Stomach (tissue), 19 donors: ENCODE measurements at places on chromosomes 11 and 22. TPM values are rescaled to one million over a fixed set of nuclear protein-coding genes. Genes with fewer than 3 reads are reported as not detected.

PAX6 gene
- 0.92 TPM for total RNA-seq

F2 gene
- not detected for total RNA-seq

SLC22A8 gene
- total RNA-seq: not detected

- DNase-seq: no peak
Measured at GRCh38 chr22:48750282-48750681, 1077.4 kb downstream of the BRD1 start.

LRRC56 gene
- 0.18 TPM for total RNA-seq

DNA sequence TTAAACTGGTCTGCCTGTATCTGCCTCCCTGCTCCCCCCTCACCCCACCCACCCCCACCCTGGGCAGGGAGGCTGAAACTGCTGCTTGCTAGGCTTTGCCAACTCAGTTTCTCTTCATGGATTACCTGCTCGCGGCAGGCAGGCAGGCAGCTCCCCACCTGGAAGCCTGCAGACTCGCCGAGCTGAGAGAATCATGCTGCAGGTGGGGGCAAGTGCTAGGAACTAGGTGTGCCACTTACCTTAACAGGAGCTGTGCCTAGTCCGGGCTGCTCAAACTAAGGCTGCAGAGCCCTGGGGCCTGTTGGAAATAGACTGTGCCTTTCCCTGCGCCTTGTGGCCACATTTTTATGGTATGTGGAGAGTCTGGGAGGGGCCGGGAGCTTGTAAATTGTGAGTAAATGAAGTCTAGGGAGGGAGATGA, 30.3 kb downstream of the MARK2 start:
- no peak for DNase-seq

DNA sequence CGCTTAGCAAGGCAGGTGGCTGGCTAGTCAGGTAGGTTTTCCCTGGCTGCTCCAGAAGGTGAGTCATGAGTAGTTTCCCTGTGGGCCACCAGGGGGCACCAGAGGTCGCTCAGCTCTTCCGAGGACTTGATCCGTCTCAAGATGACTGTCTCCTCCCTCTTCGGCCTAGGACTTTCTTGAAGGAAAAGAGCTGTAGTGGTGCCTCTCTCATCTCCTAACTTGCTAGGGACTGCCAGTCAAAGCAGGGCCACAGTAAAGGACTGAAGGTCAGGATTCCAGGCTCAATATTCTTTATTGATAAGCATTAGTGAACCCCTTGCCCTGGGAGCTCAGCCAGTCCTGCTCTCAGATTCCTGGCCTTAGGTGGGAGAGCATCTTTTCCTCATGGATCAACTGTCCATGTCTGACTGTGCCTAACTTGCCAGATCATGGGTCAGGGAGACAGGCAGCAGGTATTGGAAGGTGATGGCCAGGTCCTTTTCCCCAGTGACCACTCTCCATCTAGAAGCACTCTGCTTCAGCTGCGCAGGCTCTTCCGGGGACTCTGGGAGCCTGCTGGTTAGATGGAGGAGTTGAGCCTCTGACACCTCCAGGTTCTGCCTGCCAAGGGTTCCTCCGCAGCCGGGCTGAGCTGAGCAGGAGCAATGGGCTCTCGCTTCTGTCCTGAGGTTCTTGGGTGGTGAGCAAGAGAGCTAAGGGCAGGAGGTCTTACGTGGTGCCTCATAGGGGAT, 1.9 kb downstream of the POLD4 start:
- peak; percentile 75 for DNase-seq

DNA sequence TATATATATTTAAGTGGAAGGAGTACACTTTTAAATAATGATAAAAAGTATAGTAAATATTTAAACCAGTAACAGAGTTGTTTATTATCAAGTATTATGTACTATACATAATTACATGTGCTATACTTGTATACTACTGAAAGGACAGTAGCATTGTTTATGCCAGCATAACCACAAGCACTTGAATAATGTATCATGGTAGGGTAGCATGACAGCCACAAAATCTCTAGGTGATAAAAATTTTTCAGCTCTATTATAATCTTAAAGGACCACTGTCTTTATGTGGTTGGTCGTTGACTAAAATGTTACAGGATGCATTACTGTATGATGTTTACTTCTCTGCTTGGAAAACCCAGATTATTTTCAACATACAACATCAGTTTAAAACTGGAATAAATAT, 349.2 kb downstream of the CASP12 start:
- DNase-seq: no peak

GRCh38 chr11:15490535-15490934, 375.8 kb downstream of the INSC start:
- no peak for DNase-seq

NDUFC2 gene
- total RNA-seq: 62.8 TPM

DNA sequence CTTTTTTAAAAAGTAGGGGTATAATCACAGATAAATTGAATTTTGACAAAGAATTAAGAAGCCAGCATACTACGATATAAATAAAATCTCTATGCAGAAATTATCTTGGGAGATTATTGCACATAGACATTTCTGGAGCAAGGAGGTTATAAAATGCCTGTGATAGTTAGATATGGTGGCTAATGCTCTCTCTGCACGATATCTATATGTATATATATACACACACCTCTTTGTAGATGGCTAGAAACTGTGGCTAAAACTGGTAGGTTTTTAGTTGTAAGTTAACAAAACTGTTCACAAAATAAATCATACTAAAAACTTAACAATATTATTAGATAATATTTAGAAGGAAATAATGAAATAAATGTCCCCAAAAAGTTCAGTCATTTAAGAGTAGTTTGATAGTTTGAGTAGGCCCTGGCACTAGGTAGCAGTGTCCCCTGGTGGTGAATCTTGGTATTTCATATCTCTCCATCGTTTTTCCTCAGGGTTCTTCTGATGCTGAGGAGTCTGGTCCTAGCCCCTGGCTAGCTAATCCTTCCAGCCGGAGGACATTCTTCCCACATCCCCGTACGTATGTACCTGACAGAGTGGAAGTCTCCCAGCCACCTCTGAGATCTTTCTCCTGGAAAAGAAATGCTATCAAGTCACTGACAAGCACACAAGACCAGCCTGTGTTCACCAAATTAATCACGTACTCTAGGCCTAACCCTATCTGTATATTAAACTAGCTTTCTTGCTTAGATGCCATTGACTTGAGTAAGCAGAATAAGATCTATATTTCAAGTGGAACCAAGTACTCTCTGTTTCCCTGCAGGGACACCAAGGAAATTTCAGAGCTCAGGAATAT, 32.2 kb downstream of the ART5 start:
- peak; percentile 59 for DNase-seq

TBX1 gene
- not detected for total RNA-seq

DNA sequence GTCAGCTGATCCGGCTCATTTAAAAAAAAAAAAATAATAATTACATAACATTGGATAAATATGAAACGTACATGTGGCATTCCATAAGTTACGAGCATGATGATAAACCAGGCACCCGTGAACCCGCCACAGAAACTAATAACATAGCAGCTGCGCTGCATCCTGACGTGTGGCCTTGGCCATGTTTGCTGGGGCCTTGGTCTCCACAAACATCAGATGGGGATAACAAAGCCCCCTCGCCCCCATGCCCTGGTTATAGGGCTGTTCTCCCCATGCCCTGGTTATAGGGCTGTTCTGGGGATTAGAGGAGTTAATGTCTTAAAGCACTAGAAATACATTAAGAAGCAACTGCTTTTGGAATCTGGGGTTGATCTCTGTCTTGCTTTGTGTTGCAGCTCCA, 36.7 kb downstream of the FLRT1 start:
- DNase-seq: no peak

GRCh38 chr11:44032299-44033085, 15.3 kb upstream of the ACCSL start:
- DNase-seq: peak; percentile 71

DNA sequence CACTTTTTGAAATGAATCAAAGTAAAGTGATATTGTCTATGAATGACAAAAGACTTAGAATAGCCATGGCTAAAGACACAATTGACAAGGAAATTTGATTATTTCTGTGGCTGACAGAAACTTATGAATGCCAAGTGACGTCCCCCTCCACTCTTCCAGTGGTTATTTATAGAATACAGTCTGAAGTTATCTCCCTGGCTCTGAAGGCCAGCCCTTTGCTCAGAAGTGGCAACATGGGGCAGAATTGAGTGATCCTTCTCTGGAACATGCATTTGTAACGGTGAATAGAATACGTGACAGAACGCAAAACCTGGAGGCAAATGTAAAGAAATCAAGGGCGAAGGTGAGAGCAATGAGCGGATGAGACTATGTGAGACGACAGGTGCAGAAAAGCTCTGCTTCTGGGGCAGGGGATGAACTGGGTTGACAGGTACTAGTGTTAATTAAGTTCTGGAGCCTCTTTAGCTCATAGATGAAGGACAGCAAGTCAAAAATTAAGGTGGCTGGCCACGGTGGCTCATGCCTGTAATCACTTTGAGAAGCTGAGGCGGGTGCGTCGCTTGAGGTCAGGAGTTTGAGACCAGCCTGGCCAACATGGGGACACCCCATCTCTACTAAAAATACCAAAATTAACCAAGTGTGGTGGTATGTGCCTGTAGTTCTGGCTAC, 585.7 kb upstream of the B3GAT1 start:
- DNase-seq: no peak

GRCh38 chr11:76669901-76670484, 554 bp downstream of the LRRC32 start:
- DNase-seq: no peak

OR52E8 gene
- not detected for total RNA-seq

DNA sequence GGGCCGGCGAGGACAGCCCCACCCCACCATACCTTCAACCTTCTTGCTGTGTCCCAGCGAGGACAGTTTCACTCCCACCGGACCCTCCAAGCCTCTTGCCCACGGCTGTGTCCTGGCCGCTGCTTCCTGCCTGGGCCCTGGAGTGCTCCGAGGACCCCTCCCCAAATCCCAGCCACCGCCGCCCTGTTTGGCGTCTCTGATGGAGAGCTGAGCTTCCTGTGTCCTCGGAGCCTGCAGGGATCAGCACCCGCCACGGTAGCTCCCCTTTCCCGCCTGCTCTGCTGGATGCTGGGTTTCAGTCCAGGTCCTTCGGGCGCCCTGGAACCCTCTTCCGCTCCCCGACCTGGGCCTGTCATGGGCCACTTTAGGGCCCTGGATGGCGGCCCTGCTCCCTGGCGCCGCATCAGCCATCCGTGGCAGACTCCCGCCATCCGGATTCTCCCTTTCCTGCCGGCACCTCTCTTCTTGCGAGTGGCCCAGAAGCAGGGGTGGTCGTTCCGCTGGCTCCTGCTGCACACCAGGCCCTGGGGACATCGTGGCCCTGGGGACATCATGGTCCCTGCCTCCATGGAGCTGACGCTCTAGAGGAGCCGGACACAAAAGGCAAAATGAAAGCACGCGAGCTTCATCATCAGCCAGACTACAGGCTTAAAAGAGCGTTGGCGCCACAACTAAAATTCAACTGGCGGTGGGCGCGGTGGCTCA, 34.3 kb upstream of the GAL start:
- no peak for DNase-seq

- no peak for DNase-seq
Measured at GRCh38 chr11:75827562-75827961, 12.6 kb downstream of the UVRAG start.

CABP4 gene
- 0.43 TPM for total RNA-seq

PHOX2A gene
- total RNA-seq: not detected

CDC42BPG gene
- 58.9 TPM for total RNA-seq

MMP3 gene
- total RNA-seq: 2.3 TPM

GRCh38 chr11:111352231-111352746, 26.8 kb downstream of the POU2AF1 start:
- peak; percentile 55 for DNase-seq

- no peak for DNase-seq
Measured at GRCh38 chr22:46827136-46827780, 64.8 kb downstream of the TBC1D22A start.

OR2AG1 gene
- not detected for total RNA-seq

DNA sequence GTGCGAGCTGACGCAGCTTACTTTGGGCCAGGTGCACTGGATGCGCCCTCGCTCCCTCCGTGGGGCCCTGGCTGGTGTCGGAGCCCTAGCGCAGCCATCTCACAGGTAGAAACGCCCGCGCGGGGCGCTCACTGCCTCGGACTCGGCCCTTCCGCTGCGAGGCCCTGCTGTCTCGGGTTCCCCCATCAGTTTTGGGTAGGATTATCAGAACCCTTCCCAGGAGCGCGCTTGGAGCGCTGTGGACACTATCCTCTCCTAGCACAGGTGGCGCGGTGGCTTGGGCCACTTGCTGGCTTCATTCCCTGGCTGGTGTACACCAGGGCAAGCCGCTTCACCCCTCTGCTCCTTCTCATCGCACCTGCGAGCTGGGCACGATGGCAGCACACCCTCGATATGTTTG, 35.7 kb upstream of the B3GAT1 start:
- DNase-seq: no peak

TXN2 gene
- total RNA-seq: 43.7 TPM

DNA sequence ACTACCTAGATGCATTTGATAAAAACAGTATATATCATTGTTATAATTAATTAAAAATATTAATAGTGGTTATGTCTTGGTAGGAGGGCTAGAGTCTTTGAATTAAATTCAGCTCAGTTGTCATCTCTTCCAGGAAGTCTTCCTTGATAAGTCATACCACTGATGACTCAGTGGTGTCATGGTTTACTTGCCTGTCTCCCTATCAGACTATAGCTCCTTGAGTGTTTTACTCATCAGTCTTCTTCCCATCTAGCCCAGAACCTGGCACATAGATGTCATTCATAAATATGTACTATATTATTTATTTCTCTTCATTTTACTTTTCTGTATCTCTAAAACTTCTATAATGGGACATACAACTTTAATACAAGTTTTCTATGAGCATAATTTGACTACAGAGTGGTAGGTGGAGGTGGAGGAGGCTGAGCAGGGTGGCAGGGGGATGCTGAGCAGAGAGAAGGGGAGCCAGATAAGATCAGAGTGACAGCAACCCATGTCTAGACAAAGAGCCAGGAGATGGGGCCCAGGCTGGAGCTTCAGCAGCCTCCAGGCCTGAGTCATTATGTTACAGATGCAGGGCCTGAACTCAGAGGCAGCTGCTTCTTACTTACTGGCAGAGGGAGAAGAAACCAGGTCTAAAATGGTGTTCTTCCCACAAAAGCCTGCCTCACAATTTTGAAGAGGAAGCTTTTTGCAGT, 82.3 kb upstream of the PHOX2A start:
- no peak for DNase-seq

GRCh38 chr11:61760946-61761345, 8.5 kb downstream of the MYRF start:
- DNase-seq: no peak

CDC45 gene
- total RNA-seq: 1.9 TPM

GRCh38 chr11:9210922-9211320, 54.2 kb downstream of the DENND5A start:
- DNase-seq: no peak

DNA sequence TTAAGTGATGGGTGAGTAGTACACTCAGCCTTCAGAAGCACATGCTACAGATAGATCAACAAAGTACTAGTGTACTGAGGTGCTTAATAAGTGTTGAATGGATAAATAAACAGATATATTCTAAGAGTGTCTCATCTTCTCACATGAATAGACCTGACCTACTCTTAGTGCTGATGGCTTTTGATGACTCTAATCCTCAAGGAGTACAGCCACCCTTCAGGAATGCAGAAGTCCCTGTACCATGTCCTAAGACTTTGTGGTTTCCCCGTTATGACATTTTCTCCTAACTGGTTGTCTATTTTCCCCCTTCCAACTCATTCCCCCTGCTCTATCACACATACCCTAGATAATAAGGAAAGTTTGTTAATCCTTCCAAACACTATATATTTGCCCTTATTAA, 61.6 kb downstream of the C11orf65 start:
- no peak for DNase-seq

NAV2 gene
- total RNA-seq: 40.7 TPM

OR4D10 gene
- not detected for total RNA-seq

GRCh38 chr11:9974375-9974774, 310.5 kb downstream of the SWAP70 start:
- DNase-seq: no peak
